ENCODE measurements at places on chromosomes 11 and 22. TPM values are rescaled to one million over a fixed set of nuclear protein-coding genes. Genes with fewer than 3 reads are reported as not detected.

Gene MN1
- 0.32 TPM for total RNA-seq

Gene OR8B3
- total RNA-seq = not detected

Gene ARVCF
- 12.0 TPM for total RNA-seq

Gene SLC22A6
- total RNA-seq = not detected

Gene OR51B2
- not detected for total RNA-seq

Gene PTPN5
- not detected for total RNA-seq

Gene CPSF7
- 128 TPM for total RNA-seq

Gene KDM4D
- total RNA-seq = 1.2 TPM

Gene NEFH
- not detected for total RNA-seq

Gene KCNJ1
- total RNA-seq = not detected

Gene B3GAT1
- total RNA-seq = not detected

Gene PNPLA5
- total RNA-seq = not detected

Gene TNKS1BP1
- total RNA-seq = 120 TPM

Gene TIRAP
- total RNA-seq = 25.1 TPM

Gene SLC22A8
- total RNA-seq = not detected

Gene NOX4
- total RNA-seq = not detected

Gene PGM2L1
- total RNA-seq = 8.0 TPM

Gene SLC7A4
- total RNA-seq = 1.9 TPM

Gene C11orf87
- not detected for total RNA-seq

Gene TEAD1
- total RNA-seq = 144 TPM

Gene NPTXR
- total RNA-seq = 12.8 TPM

Gene RCOR2
- 1.5 TPM for total RNA-seq

Gene OR8D4
- total RNA-seq = not detected

Gene CARNS1
- 0.09 TPM for total RNA-seq

Gene ZNRD2
- total RNA-seq = 52.9 TPM

Gene PYGM
- 0.51 TPM for total RNA-seq

Gene BTG4
- total RNA-seq = 1.2 TPM

Gene CTTN
- total RNA-seq = 510 TPM

Gene CRYBA4
- total RNA-seq = not detected

Gene LMNTD2
- total RNA-seq = 11.9 TPM

Gene SPECC1L
- 72.8 TPM for total RNA-seq

Gene ARHGAP20
- total RNA-seq = not detected

Gene ZP1
- not detected for total RNA-seq

Gene RBM4B
- total RNA-seq = 45.8 TPM

Gene ADM2
- 28.8 TPM for total RNA-seq

Gene ZNF215
- not detected for total RNA-seq

Gene OTOG
- total RNA-seq = 2.5 TPM

Gene TP53AIP1
- 0.11 TPM for total RNA-seq

Gene ANKRD42
- total RNA-seq = 9.0 TPM

Gene CD3D
- not detected for total RNA-seq

Gene CASP1
- total RNA-seq = 0.86 TPM

Data from Caco-2 (cell line).